ENCODE measurements at places on chromosomes 6 and 20. TPM values are rescaled to one million over a fixed set of nuclear protein-coding genes. Genes with fewer than 3 reads are reported as not detected.

DNA sequence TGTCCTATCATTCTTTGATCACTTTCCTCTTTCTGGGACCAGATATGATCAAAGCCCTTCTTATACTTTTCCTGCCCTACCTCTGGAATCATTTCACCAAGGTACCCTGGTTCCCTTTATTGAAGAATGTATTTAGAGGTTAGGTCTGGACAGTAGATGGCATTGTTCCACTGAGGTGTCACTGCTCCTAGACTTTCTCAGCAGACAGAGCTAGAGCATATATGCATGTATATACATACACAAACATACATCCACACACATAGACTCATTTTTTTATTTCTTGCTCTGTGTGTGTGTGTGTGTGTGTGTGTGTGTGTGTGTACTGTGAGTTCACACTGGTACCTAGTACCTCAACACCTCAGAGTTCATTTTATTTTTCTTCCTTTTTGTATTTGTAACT is 40.9 kb downstream of the PTPRA start:
- no peak for DNase-seq

Gene OR2J3
- not detected for total RNA-seq

Gene SPAG4
- 14.2 TPM for total RNA-seq

DNA sequence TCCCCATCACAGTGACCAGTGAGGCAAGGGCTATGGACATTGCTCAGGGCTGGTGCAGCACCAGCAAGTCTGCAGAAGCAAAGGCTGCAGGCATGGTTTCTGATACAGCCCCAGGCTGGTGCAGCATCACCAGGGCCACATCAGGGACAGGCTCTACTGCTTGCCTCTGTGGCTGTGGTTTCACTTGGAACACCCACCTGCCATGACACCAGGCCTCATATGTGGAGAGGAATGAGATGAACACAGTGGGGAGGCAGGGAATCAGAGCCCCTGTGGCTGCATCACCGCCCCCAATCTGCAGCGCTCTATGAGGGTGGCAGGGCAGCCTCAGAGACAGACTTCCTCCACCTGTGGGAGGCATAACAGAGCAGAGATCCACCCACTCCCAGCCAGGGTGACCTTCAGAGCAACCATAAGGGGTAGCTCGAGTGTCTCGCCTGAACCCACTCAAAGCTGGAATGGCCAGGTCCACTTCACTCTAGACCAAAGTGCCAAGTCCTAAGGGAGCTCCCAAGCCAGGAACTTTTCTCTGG is 7.9 kb downstream of the RING1 start:
- no peak for DNase-seq

Measured in GM23248 (cell line).